ENCODE measurements at places on chromosomes 7 and 10.

GRCh38 chr10:70756700-70757360 lies 28.3 kb downstream of the TBATA start:
- peak; percentile 39 for DNase-seq

DNA sequence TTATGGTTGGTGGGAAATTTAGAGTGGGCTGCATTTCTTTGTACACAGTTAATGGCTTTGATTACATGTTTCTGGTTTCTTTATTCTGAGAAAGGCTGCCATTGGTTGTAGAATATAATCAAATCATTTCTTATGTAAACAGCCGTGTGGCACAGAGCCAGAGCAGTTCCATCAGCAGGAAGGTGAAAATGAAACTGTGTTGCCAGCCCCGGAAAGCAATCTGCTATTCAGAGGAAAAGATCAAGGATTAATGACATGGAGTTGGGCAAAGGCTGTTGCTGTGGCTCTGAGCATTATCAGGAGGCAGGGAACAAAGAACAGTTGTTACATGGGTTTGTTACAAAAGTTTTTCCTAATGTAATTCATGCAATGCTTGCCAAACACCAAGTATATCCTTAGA lies 74.2 kb upstream of the ZNF716 start:
- no peak for DNase-seq

- DNase-seq: no peak
Observed at GRCh38 chr7:25313526-25313925, 85.2 kb upstream of the NPVF start.

DNA sequence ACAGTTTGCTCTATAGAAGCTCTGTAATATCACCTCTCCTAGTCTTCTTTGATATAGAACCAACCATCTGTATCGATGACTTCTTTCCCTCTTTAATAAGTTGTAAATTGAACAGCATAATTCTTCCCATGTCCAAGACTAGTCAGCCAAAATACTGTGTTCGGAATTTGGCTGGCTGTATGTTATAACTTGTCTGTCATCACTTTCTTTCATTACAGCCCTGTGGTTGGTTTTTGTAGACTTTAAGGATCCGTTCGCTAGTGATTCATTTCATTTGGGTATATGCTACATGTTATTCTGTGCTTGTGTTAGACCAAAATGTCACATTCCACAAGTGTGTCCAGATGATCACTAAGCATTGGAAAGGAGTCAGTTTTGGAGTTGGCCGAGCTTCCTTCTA lies 155.4 kb upstream of the ITGB1 start:
- peak; percentile 86 for DNase-seq

- DNase-seq: no peak
Observed at GRCh38 chr10:58054881-58055280, 212.8 kb downstream of the IPMK start.

GRCh38 chr7:13604178-13604577 lies 385.3 kb downstream of the ETV1 start:
- DNase-seq: no peak

GRCh38 chr10:111445667-111446066 lies 368.8 kb downstream of the ADRA2A start:
- no peak for DNase-seq

DNA sequence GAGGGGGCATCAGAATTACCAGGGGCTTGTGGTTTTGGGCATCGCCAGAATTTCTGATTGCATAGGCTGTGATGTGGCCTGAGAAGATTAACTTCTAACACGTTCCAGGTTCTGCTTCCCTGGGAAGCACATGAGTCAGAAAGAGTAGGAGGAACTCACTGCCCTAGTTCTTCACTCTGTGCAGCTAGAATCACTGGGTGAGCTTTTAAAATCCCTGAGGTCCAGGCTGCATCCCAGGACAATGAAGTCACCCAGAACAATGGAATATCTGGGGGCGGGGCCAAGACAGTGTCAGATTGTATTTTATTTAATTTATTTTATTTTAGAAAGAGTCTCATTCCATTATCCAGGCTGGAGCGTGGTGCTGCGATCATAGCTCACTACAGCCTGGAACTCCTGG lies 636.5 kb downstream of the CALN1 start:
- DNase-seq: no peak

DNA sequence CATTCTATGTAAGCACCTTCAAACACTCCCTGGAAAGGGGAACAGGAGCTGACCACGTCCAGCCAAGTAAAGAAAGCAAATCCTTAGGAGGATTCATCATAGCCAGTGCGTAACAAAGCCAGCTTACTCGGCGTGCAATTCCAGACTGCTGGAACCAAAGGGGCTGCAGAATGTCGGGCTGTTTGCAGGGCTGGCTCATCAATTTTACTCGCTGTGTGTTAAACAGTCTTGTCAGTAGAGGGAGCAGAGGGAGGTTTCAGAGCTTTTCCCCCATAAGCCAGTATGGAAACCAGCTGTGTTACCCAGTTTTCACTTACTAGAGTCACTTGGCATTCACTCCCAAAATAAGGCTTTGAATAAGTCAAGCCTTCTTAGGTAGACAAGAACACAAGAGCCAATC lies 127.1 kb downstream of the KMT2E start:
- peak; percentile 18 for DNase-seq

- DNase-seq: no peak
Observed at GRCh38 chr7:41586931-41587640, 115.8 kb downstream of the INHBA start.

DNA sequence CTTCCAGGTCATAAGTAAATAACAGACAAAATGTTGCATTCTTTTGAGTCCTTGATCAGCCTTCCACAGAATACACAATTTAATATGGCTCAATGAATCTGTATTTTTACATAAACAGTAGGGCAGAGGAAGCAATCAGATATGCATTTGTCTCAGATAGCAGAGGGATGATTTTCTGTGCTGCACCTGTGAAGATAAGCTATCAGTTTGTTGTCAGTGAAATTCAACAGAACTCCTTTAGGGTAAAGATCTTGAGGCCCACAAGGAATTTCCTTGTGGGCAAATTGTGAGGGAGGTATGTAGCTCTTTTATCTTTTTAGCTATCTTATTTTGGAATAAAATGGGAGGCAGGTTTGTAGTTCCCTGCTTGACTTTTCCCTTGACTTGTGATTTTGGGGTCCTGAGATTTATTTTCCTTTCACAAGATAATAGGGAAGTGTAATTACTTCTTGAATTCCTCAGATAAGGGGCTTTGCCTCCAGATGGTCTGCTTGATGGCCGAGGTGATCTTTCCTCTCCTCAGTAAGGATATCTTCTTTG lies 60.8 kb upstream of the CYP2C18 start:
- DNase-seq: no peak

- no peak for DNase-seq
Observed at GRCh38 chr10:112429147-112429546, 17.6 kb downstream of the ZDHHC6 start.

DNA sequence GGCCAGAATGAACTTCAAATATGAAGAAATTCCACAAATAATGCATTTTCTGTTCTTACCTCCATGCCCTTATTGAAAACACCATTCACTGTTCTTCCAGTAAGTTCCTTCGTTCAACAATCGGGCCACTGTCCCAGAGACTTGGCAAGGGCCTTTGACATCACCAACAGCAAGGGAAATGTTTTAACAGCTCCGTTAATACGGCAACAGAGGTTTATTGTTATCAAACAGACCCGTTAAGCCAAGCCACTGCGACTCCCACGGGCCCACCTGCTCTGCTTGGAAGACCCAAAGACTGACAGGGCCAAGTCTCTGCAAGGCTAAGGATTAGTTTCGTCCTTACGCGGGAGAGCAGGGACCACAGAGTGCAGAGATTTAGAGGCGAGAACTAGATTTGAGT lies 43.4 kb upstream of the LYZL1 start:
- no peak for DNase-seq

GRCh38 chr7:8831376-8831775 lies 398.0 kb downstream of the NXPH1 start:
- DNase-seq: no peak

DNA sequence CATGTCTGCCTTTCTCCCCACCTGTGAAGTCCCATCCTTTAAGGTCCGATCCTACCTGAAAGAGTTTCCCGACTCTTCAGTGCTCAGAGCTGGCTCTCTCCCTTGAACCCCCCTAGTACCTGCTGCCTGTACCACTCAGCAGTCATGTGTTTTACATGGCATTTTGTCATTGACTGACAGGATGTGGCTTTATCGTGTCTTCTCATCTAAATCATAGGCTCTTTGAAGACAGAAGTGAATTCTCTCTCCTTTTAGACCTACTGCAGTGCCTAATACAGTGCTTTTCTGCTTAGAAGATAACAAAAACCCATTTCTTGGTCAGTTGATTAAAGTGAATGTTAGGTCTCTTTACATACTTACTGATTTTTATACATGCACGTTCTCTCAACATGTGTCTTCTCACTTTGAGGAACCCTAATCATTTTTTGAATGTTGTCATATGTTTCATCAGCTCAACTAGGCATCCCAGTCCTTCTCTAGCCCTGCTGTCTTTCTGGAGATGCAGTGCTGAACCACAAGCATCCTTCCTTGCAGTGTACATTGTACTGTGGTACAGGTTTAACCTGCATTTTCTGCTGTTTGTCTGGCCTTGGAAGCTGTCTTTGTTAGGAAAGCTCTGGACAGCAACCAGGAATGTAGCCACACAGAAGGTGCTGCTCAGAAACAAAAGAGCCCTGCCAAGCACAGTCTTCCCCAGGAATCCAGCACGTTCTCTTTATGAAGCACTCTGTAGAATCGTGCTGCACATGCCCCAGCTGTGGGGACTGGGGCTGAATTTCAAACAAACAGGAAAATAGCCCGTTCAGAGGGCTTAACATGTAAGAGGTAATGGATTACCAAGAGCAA lies 28.1 kb upstream of the LRRC4 start:
- no peak for DNase-seq

GRCh38 chr10:87594864-87595263 lies 64.8 kb upstream of the PAPSS2 start:
- DNase-seq: no peak

GRCh38 chr10:123361832-123362231 lies 207.6 kb downstream of the BUB3 start:
- DNase-seq: no peak

DNA sequence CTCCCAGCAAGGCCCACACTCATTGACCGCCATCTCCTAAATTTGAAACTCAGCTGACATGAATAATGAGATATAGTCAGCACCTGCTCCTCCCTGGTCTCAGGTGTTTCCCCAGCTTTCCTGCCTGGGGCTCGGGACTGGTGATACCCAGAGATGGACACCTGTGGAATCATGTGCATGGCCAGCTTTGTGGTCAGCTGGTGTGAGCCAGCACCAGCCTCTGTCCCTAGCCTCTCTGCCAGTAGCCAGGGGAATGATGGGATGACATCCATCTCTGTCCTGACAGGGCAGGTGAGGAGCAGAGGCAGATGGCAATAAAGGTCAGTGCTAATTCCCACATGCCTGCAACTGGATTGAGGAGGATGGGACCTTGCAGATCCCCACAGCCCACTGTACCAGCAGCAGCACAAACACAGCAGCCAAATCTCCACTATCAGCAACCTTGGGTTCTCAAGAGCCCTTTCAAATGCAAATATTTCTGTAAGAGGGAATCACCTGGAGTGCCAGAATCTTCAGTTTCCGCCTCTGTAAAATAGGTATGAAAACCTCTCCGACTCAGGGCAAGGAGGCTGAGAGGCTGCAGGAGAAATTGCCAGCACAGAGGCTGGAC lies 329.2 kb upstream of the ZMIZ1 start:
- no peak for DNase-seq

DNA sequence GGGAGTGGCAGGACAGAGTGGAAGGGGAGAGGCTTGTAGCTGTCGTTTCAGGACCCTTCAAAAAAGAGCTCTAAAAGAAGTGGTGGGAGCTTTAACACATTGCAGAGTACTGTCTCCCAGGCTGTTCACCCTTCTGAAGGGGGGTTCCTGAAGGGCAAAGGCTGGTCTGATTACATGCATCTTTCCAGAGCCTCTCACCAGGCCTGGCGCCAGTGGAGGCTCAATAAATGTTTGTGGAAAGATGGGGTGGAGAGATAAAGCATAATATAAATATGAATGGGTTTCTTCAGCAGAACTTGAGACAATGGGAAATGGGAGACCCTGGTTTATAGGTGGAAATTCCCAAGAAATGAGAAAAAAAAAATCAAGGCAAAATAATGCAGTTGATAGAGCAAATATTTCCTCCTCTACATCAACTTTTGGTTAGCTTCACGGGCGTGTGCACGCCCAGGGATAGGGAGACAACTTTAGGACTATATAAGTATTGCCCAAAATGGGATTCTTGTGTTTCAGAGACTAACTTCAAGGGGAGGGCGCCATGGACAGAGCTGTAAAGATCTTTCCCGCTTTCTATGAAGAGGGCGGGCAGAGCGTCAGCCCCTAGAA lies 613 bp upstream of the BUB3 start:
- no peak for DNase-seq

GRCh38 chr10:104281694-104282093 lies 12.7 kb downstream of the GSTO2 start:
- DNase-seq: no peak

DNA sequence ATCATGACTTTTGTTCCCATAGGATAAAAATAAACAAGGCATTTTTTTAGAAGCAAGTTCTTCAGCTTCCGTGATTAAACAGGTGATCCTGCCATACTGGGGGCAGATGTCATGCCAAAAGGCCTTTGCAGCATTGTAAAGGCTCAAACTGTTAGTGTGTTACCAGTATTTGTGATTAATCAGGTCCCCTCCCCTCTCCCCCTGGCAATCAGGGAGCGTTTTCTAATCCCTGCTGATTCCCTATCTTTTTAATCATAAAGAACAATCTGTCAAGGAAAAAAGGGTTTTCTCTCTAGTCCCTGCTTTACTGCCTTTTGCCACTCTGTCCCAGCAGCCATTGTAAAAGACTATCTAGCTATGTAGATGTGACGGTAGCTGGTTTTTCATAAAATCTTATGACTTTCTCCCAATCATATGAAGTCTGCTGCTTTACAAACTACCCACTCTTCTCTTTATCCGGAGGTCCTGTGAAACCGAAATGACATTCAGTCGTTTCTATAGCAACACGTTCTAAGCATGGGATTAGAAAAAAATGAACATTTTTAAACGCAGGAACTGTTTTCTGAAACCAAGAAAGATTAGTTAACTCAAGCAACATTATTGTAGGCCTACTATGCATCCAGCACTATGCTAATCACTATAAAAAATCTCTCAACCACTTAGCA lies 210.9 kb downstream of the RNLS start:
- no peak for DNase-seq

DNA sequence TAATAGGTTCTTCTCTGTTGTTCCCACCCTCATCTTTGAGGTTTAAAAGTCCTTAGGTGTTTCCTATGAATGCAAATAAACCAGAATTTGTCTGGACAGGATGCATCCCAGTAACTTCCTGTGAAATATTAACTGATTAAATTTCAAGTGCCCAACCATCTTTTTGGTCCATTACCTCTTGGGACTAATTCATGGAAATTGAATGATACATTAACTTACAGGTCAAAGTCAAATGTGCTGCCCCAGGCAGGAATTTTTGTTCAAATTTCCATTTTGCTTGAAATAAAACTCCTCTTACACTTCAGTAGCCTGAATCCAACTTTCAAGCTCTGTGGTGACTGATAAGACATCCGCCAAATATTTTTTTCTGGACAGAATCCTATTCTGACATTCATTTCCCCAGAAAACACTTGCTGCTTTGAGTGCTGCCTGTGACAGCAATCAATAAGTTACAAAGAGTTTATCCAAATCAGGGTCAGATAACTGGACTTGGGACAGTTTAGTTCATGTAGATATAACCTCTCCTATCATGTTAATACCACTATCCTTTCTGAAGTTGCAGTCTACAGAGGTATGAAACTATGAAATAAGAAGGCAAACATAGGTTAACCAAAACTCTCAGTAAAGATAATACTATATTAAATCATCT lies 383.5 kb downstream of the POM121L12 start:
- DNase-seq: no peak

- DNase-seq: no peak
Observed at GRCh38 chr7:26460351-26461085, 168.9 kb downstream of the SNX10 start.
